ENCODE measurements at places on chromosomes 3 and 15. TPM values are rescaled to one million over a fixed set of nuclear protein-coding genes. Genes with fewer than 3 reads are reported as not detected.
A peak's percentile ranks its signal among the peaks of the same experiment; 100 is the strongest.

CA12 gene
- 4.3 TPM for total RNA-seq

SH2D7 gene
- total RNA-seq, result not detected

TLR9 gene
- not detected for total RNA-seq

GRCh38 chr15:77650265-77650664, 17.6 kb upstream of the LINGO1 start:
- peak; percentile 92 for DNase-seq

GRCh38 chr15:52369455-52369854, 73.9 kb upstream of the MYO5C start:
- DNase-seq, result no peak

- no peak for DNase-seq
Observed at GRCh38 chr3:80366808-80367548, 599.2 kb upstream of the ROBO1 start.

DNA sequence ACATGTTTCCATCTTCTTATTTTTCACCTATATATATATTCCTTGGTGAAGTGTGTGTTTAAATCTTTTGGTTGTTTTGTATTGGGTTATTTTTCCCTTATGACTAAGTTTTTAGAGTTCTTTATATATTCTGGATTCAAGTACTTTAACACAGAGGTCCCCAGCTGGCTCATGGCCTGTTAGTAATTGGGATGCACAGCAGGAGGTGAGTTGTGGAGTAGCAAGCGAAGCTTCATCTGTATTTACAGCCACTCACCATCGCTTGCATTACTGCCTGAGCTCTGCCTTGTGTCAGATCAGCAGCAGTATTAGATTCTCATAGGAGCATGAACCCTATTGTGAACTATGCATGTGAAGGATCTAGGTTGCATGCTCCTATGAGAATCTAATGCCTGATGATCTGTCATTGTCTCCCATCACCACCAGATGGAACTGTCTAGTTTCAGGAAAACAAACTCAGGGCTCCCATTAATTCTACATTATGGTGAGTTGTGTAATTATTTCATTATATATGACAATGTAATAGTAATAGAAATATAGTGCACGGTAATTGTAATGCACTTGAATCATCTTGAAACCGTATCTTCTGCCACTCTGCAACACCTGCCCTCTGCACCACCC, 151.6 kb downstream of the RSRC1 start:
- no peak for DNase-seq

GRCh38 chr3:149575961-149576564, 81.8 kb downstream of the WWTR1 start:
- DNase-seq, result peak; percentile 70

Measured in endodermal cell (in vitro differentiated cells).